ENCODE measurements at places on chromosomes 12 and 14.

DNA sequence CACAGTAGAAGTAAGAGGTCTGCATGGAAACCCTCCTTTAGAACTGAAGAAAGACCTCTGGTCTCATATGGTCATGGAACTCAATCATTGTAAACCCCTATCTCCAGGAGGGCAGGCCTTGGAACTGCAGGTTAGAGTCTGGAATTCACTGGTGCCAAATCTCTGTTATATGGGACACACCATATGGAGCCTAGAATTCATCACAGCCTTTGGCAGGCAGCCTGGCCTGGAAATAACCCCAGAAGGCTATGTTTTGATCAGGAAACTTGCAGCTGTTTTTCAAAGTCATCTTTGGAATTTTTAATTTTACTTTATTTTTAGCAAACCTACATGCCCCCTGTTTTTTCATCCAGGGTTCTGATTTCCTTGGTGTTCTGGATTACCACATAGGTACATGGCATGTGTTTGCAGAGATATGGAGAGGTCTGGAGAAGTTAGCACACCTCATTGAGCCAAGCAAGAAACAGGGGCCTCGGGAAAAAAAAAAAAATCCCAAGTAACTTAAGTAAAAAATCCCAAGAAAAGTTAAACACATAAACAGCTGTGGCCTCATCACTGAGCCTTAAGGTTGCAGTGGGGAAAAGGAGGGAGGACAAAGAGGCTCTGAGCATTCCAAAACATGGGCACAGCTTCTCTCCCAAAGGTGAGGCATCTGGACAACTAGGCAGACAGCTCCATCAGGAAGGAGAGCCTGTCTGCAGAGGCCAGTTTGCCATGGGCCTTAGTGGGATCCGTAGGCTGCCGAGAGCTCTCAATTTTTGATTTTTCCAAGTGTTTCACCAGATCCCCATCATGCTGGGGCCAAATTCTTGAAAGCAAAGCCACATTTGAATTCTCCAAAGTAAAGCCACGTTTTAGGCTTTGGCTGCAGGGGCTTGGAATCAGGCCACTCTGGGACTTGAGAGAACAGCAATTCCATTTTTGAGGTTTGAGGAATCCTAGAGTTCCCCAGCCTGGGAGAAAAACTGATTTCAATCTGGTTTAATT, 339.6 kb upstream of the TBX3 start:
- DNase-seq: no peak

DNA sequence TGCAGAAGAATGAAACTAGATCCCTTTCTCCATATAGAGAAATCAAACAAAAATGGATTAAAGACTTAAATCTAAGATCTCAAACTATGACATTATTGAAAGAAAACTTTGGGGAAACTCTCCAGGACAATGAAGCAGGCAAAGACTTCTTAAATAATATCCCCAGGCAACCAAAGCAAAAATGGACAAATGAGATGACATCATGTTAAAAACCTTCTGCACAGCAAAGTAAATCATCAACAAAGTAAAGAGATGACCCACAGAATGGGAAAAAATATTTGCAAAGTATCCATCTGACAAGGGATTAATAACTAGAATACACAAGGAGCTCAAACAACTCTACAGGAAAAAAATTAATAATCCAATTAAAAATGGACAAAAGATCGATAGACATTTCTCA, 101.0 kb downstream of the RALGAPA1 start:
- no peak for DNase-seq

GRCh38 chr14:24052656-24053547, 1.1 kb downstream of the CARMIL3 start:
- peak; percentile 36 for DNase-seq

- no peak for DNase-seq
These were observed 457.0 kb downstream of the PCNX1 start for GRCh38 chr14:71363946-71364925.

GRCh38 chr12:107053709-107054108, 39.6 kb downstream of the CRY1 start:
- DNase-seq: no peak

DNA sequence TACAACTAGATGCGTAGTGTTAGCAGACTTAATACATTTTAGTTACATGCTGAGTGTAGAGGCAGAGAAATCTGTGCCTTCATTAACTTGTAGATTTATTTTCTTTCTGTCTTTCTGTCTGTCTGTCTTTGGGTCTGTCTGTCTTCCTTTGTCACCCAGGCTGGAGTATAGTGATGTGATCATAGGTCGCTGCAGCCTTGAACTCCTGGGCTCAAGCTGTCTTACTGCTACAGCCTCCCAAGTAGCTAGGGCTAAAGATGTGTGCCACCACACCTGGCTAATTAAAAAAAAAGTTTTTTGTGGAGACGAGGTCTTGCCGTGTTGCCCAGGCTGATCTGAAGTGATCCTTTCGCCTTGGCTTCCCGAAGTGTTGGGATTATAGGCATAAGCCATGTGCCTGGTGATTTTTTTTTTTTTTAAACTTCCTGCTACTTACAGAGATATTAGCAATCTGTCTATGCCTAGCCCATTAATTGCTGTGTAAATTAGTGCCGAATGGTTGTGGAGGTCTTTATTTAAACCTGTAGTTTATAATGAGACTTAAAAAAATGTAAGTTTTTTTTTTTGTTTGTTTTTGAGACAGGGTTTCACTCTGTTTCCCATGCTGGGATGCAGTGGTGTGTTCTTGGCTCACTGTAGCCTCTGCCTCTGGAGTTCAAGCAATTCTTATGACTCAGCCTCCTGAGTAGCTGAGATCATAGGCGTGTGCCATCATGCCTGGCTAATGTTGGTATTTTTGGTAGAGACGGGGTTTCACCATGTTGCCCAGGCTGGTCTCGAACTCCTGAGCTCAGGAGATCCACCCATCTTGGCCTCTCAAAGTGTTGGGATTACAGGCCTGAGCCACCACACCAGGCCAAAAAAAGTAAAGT, 22.8 kb downstream of the ERC1 start:
- no peak for DNase-seq

GRCh38 chr14:92037989-92038388, 1.9 kb downstream of the TRIP11 start:
- DNase-seq: no peak

GRCh38 chr14:104874110-104874531, 9.1 kb downstream of the CEP170B start:
- no peak for DNase-seq
